ENCODE measurements at places on chromosomes 2 and 18. TPM values are rescaled to one million over a fixed set of nuclear protein-coding genes. Genes with fewer than 3 reads are reported as not detected.

The NAPG gene
- 50.6 TPM for total RNA-seq

The FOXD4L1 gene
- 0.12 TPM for total RNA-seq

The DUSP19 gene
- total RNA-seq: 3.7 TPM

The TDRD15 gene
- total RNA-seq: not detected

The POU3F3 gene
- total RNA-seq: not detected

The UGT1A4 gene
- total RNA-seq: not detected

The COBLL1 gene
- total RNA-seq: 14.5 TPM

The SCYGR4 gene
- not detected for total RNA-seq

The C1QL2 gene
- not detected for total RNA-seq

The STPG4 gene
- total RNA-seq: 0.12 TPM

The TRIM43 gene
- total RNA-seq: not detected

The IL18R1 gene
- 0.33 TPM for total RNA-seq

The KYNU gene
- total RNA-seq: 16.6 TPM
